Lung microvascular endothelial cell (primary cell): ENCODE measurements at places on chromosomes 7 and 10. TPM values are rescaled to one million over a fixed set of nuclear protein-coding genes. Genes with fewer than 3 reads are reported as not detected.

Gene CYP2E1
- not detected in 2 replicates for total RNA-seq

Gene AKR1E2
- 5.4 and 23.0 TPM in 2 replicates for total RNA-seq

Gene SLC13A4
- total RNA-seq = not detected in 2 replicates

Gene DNA2
- total RNA-seq = 4.6 and 5.4 TPM in 2 replicates

DNA sequence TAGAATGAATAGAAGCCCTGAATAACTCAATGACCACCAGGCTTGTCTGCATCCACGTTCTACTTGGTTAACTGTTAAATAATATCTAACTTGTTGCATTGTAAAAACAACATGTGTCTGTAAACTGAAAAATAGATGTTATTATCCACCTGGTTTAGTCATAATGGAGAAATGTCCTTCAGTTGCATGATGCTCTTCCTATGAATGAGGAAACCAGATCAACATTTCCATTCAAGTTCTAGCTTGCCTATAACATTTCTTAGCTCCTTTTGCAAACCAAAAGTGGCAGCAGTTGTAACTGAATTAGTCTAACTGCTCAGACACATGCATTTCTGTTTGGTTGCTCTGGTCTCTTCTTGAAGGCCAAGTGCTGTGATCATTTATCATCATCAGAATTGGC is 62.9 kb upstream of the BET1 start:
- DNase-seq = no peak

GRCh38 chr10:3805201-3805790 is 20.3 kb upstream of the KLF6 start:
- DNase-seq = peak; percentile 99

DNA sequence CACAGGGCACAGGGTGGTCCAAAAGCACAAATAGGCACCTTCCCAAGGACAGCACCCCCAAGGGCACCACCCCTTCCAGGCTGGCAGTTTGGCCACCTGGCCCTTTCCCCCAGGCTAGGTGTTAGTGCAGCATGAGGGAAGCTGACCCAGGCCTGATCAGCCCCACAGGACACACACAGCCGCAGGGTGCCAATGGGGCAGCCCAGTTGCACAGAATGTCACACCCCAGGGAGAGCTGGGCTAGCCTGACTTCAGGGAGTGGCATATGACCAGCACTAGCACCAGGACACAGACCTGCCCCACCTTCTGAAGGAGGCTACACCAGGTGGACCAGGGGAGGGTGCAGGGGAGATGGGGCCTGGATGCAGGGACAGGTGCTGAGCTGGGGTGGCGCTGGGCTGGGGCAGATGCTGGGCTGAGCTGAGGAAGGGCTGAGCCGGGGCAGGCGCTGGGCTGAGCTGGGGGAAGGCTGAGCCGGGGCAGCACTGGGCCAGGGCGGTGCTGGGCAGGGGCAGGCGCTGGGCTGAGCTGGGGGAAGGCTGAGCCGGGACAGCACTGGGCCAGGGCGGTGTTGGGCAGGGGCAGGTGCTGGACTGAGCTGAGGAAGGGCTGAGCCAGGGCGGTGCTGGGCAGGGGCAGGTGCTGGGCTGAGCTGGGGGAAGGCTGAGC is 3.9 kb upstream of the ADAM8 start:
- DNase-seq = no peak
